ENCODE measurements at places on chromosomes 4 and X.

- no peak for DNase-seq
These were observed 447.0 kb upstream of the GALNT7 start for GRCh38 chr4:172721659-172722058.

- DNase-seq, result no peak
These were observed 624.2 kb upstream of the AGA start for GRCh38 chr4:178066338-178066941.

GRCh38 chr4:141713771-141714445, 77.5 kb downstream of the IL15 start:
- no peak for DNase-seq

DNA sequence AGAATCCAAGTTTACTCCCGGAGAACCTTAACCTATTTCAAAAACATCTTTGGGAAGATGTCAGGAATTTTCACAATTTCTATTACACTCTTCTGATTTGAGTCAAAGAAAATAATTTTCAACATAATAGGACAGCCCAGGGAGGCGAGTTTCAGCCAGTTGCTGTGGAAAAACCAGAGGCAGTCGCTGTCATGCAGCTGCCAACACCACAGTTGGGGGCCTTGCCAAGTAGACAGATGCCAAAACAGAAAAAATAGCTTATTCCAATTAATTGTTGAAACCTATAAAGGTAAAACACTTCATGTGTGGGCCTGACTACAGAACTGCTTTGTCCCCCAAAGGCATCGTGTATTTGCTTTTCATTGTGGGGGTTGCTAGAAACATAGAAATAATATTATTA, 225.8 kb downstream of the DMD start:
- no peak for DNase-seq

GRCh38 chrX:21412029-21412428, 37.8 kb downstream of the CNKSR2 start:
- no peak for DNase-seq

- DNase-seq, result no peak
These were observed 606.2 kb upstream of the ZFP42 start for GRCh38 chr4:187389420-187389819.

- DNase-seq, result no peak
These were observed 119.1 kb downstream of the RTL9 start for GRCh38 chrX:110477593-110478228.

GRCh38 chr4:110848787-110849186, 225.9 kb upstream of the PITX2 start:
- no peak for DNase-seq

DNA sequence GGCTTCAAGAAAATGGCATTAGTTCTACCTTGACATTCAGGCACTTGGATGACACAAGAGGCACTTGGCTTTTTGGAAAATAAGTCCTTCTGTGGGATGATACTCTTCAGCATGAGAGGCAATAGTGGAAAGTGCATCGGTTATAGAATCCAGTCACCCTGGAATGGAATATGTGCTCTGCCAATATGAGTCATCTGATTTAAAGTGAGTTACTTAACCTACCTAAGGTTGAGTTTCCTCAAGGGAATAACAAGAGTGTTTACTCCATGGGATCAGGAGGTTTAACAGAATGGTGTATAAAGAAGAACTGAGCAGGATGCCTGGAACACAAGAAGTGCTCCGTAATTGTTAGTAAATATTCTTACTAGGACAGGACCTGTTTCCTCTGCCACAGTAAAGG, 10.7 kb downstream of the SLC39A8 start:
- no peak for DNase-seq

DNA sequence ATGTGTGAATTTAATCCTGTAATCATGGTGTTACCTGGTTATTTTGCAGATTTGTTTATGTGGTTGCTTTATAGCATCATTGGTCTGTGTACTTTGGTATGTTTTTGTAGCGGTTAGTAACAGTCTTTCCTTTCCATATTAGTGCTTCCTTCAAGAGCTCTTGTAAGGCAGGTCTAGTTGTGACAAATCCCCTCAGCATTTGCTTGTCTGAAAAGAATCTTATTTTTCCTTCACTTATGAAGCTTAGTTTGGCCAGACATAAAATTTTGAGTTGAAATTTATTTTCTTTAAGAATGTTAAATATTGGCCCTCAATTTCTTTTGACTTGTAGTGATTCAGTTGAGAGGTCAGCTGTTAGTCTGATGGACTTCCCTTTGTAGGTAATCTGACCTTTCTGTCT, 1096.1 kb upstream of the SLIT2 start:
- DNase-seq, result no peak

DNA sequence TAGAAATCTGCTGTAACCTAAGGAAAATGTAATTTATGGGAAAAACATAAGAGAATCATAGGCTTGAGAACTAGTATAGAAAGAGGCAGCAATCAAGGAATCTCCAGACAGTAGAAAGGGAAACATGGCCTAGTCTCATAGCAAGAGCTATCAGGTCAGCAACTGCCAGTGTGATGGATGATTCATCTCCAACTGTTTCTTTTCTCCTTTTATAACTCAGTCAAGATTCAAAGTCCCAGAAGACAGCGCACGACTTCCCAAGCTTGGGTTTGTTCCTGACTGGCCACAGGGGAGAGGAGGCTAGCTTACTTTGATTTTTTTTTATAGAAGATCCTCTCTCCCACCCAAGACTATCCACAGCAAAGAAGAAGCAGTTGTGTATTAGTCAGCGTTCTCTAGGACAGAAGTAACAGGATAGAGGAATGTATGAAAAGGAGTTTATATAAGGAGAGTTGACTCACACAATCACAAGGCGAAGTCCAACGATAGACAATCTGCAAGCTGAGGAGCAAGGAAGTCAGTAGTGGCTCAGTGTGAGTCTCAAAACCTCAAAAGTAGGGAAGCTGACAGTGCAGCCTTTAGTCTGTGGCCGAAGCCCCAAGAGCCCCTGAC, 181.5 kb downstream of the GC start:
- DNase-seq, result no peak

Measured in kidney capillary endothelial cell (primary cell).